T47D (cell line): ENCODE measurements at places on chromosomes 7 and 10.

- peak; percentile 17 for DNase-seq
Measured at GRCh38 chr10:69057261-69057950, 30.5 kb upstream of the SRGN start.

GRCh38 chr7:77866370-77866769 lies 67.8 kb downstream of the PHTF2 start:
- no peak for DNase-seq

- DNase-seq: peak; percentile 52
Measured at GRCh38 chr7:81159402-81159801, 240.6 kb upstream of the SEMA3C start.

DNA sequence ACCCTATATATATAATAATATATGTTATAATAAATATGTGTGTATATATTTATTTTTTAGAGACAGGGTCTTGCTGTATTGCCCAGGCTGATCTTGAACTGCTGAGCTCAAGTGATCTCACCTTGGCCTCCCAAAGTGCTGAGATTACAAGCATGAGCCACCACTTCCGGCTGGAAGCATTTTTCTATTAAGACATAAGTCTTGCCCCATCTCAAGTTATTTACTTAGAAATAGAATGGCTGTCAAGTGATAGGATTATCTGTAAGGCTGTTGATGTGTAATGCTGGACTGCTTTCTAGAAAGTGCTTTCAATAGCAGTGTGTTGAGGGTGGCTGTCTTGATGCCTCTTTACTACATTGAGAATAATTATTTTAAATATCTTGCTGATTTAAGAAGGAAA lies 65.2 kb downstream of the ZMYND11 start:
- DNase-seq: no peak

DNA sequence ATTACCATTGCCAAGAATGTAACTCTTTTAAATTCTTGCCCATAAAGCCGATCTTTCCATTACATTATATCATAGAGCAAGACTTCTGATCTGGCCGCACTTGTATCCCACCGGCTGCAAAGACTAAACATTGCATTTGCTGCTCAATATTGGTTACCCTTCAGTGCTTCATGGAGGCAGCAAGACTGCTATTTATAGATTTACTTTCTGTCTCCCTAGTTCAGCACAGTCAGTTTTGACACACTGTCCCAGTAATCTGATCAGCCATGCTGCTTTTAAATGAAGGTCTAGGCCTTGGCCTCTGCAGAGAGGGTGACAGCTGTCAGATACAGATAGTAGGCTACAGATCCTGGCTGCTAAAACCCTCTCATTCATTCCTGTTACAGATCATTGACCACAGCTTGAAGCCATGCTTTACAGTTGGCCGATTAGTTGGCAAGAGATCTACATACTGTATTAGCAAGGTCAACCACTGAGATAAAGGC lies 562.6 kb upstream of the GALNT17 start:
- DNase-seq: no peak

DNA sequence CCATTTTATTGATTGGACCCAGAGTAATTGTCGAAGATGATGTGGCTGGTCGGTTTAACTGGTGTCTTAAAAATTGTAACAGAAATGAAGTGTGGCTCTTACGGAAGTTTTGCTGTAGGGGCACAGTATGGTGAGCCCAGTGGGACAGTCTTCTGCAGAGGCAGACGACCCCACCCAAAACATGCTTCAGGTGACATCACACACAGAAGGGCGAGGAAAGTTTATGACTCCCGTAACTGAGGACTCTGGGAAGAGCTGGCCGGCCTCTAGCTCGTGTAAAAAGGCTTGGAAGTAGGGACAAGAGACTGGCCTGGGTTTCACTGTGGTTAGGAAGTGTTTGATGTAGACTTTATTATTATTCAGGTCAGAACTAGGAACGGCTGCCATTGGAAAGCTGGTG lies 73.3 kb downstream of the HTR5A start:
- DNase-seq: no peak

DNA sequence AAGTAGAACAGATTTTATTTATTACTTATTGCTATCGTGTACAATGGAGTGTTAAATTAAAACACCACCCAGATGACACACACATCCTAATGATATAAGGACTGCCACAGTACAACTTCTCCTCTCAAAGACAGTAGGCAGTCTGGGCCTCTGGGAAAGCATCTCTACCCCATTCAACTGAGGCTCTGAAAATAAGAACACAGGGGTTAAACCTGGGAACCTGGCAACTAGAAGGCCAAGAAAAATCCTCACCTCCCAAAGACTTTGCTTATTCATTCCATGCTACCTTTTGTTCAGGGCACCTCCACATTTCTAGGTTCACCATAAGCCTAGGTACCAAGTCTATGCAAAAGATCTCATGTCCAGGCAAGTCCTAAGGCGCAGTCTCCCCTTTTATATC lies 125.4 kb upstream of the FEZF1 start:
- no peak for DNase-seq

DNA sequence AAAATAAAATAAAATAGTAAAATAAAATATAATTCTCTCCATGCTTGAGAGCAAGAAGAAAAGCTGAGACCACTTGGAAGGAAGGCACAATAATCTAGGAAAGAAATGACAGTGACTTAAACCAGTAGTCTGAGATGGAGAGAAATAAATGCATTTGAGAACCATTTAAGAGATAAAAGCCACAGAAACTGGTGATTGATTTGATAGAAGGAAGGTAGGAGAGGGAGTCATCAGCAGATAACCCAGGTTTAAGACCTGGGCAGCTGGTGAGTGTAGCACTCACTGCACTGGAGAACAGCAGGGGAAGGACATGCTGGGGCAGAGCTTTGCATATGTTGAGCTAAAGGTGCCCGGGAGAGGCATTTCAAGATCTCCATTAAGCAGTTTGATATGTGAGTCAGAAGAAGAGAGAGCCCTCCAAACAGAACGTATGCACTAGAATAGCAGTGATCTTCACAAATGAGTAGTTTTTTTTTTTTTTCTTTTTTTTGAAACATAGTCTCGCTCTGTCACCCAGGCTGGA lies 268.0 kb downstream of the DYNC1I1 start:
- no peak for DNase-seq

- DNase-seq: no peak
Measured at GRCh38 chr10:79335094-79335469, 12.2 kb upstream of the PPIF start.

- DNase-seq: no peak
Measured at GRCh38 chr7:85287106-85287825, 100.4 kb upstream of the SEMA3D start.

DNA sequence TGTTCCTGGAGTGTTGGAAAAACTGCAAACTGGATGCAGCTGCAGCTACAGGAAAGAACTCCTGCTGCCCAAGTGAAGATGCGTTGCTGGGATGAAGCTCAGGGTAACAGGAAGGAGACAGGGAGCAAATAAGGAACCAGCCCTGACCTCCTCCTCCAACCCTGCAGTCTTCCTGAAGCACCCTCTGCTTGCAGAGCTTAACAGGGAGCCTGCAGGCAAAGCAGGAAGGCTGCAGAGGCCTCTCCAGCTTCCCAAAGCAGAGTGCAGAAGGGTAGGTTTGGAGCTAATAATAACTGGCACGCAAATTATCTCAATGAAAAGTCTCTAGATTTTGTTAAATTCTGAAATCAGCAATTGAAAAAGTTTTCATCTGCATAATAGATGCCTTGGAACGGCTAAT lies 92.5 kb downstream of the SORCS1 start:
- DNase-seq: no peak

DNA sequence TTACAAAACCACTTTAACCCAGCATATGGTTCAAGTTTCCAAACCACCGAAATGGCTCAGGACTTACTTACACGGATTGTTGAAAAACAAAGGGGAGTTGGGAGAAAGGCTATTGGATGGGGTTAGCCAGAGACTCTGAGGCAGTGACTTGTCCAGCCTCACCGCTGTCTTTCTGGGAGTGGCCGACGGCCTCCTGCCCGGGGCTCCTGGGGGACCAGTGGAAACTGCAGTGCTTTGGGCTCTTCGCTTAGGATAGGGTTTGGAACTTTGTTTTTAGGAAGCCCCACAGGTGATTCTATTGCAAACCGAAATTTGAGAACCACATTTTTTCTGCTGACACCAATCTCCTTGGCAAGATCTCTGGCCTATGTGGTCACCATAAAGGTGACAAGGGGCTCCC lies 38.1 kb upstream of the R3HCC1L start:
- no peak for DNase-seq

- no peak for DNase-seq
Measured at GRCh38 chr10:89540420-89540949, 5.1 kb upstream of the SLC16A12 start.

GRCh38 chr7:38409531-38409930 lies 136.1 kb upstream of the TARP start:
- DNase-seq: no peak

- peak; percentile 77 for DNase-seq
Measured at GRCh38 chr10:63466144-63466935, 563 bp upstream of the JMJD1C start.

DNA sequence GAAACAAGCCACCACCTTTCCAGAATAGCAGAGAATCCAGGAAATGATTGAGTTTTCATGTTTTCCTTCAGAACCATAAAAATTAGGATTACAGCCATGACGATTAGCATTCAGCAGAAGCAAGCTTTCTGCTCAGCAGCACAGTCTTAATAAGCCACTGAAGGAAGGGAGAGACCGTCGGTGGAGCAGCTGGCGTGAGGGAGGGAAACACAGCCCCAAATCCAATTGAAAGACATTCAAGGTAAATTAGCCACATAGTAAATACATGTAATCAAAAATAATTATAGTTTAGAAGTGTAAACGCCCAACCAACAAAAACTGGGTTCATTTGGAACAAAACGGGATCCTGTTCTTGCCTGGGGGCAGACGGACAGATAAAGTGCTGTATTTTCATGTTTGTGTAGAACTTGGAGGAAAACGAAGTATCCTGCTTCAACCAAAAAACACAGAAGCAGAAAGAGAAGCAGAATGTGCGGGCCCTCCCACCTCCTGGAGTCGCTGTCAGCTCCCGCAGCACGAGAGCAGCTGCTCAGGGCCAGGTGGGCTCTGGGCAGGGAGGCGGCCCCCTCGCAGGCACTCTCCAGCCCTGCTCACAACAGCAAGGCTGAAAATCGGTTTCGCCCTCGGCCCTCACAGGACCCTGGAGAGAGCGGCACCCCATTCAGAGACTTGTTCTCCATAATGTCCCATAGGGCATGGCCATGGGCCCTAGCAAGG lies 84.9 kb downstream of the TCERG1L start:
- DNase-seq: no peak

DNA sequence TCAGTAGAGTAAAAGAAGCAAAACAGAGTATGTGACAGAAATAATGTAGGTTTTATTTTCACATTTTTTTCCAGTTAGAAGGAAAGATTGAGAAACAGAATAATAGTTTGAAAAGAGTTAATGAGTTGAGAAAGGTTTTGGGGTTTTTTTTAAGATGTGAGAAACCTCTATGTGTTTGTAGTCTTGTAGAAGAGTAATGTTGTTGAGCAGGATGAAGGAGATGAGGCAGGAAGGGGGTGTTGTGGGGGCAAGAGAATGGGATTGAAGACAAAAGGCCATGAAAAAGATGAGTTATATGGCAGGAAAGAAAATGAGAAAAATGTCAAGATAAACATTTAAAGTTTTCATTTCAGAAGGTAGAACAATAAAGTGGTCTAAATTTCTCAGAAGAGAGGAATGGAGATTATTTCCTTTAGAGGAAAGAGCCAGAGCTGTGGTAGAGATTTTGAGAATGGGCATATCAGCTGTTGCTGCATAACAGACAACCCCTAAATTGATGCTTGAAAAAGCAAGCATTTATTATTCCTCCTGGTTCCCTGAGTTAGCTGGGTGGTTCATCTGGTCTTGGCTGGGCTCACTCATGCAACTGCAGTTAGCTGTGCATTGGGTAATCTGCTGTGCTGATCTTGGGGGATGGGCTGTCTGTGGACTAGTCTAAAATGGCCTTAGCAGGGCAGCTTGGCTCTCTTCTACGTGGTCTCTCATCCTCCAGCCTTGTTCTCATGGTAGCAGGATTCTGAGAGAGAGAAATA lies 27.1 kb downstream of the PCGF5 start:
- no peak for DNase-seq

- DNase-seq: no peak
Measured at GRCh38 chr7:115635876-115636275, 394.7 kb downstream of the TFEC start.

- DNase-seq: no peak
Measured at GRCh38 chr10:24428410-24428782, 219.5 kb downstream of the KIAA1217 start.

DNA sequence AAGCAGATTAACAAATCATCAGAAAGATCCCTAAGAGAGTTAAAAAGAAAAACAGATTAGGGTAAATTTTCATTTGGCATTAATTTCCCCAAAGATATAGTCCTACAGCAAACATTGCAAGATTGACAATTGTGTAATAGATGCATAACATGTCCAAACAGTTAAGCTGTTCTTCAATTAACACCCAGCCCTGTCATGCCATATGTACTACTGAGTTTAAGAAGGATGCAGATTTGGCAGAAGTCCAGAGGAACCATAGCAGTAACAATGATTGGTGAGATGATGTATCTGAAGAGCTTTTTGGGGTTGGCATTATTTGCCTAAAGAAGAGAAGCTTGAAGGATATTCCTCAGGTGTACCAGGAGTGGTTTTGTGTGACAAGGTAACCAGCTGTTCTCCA lies 287.6 kb downstream of the LRMDA start:
- DNase-seq: no peak

GRCh38 chr10:59668096-59668495 lies 41.6 kb downstream of the SLC16A9 start:
- DNase-seq: no peak

- no peak for DNase-seq
Measured at GRCh38 chr7:142057101-142057500, 54.4 kb upstream of the MGAM2 start.

DNA sequence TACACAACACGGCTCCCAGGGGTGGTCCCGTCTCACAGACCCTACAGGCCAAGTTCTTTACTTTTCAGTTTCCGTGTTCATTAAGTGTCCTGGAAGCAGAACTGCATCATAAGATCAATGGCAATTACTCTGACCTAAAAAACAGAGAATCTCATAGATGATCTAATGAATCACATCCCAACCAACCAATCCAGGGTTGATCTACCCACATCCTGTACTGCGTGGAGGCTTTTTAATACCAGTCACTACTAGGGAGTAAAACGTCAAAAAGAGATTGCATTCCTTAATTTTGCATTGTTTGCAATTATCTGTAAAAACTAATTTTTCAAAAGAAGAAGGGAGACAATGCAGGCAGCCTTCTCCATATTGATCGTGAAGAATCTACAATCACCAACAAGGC lies 72.6 kb downstream of the PARD3 start:
- no peak for DNase-seq

- DNase-seq: peak; percentile 32
Measured at GRCh38 chr7:87339373-87339897, 6.0 kb upstream of the CROT start.
